ENCODE measurements at places on chromosomes 5 and 9.

GRCh38 chr9:103444176-103444575, 449.0 kb downstream of the CYLC2 start:
- DNase-seq: no peak

DNA sequence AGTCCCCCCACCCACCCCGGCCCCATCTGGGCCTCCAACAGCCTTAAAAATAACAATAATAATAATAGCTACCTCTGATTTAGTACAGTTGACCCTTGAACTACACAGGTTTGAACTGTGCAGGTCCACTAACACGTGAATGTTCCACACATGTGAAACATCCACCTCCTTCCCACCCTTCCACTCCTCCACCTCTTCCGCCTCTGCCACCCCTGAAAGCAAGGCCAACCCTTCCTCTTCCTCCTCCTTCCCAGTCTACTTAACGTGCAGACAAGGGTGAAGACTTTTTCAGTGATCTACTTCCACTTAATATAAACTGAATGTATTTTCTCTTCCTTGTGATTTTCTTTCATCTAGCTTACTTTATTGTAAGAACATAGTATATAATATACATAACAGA, 10.8 kb downstream of the PDGFRB start:
- no peak for DNase-seq

- no peak for DNase-seq
These were observed 117.4 kb downstream of the WNK2 start for GRCh38 chr9:93301291-93301811.

- DNase-seq: no peak
These were observed 1792.3 kb downstream of the EFNA5 start for GRCh38 chr5:105878402-105878801.

DNA sequence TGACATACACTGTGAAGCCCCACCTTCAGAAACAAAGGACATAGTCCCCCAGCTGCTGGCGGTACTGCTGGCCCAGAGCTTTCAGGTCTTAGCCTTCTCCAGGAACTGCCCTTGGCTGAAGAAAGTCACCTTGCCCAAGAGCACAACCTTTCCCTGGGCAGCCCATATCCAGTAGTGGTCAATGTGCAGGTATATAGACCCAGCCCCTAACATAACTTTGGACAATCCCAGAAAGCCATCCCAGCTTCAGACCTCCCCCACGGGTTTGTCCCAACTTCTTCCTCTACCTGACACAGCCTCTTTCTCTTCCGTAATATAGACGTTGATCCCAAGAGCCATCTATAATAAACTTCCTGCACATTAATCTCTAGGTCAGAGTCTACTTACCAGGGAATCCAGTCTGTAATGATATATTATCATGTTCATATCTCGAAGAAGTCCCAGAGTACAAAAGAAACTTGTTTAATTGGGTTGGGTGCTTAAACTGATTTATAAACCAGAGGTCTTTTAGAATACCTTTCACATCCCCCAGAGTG, 157.4 kb downstream of the SNCAIP start:
- no peak for DNase-seq

DNA sequence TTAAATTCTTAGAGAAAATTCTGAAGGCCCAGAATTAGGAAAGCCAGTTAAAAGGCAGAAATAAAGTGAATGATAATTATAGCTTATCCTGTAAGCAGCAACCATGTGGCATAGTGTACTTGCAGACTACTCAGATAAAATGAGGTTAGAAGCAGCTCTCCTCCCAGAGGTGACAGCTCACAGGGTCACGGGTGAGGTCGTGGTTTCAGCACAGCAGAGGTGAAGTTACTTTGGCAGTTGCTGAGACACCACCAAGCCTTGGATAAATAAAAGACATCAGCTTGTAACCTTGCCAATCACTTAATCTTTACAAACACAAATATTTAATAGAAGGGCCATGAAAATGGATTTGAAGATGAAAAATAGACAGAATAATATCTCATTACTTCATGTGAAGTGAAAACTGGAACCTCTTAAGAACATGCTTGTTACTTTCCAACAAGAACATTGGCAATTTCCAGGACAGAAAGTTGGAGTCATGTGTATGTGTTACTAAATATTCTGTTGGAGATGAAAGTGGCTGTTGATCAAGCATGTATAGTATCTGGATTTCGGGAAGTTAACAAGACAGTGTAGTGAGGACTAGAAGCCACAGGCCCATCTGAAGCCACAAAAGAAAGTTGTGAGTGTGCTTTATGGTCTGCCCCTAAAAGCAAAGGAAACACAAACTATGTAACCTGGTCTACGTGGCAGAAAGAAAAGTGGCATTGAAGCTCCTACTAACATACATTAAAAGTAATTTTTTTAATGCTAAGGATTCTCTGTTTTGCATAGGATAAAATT, 134.4 kb downstream of the ERCC6L2 start:
- no peak for DNase-seq

GRCh38 chr9:99602854-99603253, 218.8 kb upstream of the NR4A3 start:
- no peak for DNase-seq

DNA sequence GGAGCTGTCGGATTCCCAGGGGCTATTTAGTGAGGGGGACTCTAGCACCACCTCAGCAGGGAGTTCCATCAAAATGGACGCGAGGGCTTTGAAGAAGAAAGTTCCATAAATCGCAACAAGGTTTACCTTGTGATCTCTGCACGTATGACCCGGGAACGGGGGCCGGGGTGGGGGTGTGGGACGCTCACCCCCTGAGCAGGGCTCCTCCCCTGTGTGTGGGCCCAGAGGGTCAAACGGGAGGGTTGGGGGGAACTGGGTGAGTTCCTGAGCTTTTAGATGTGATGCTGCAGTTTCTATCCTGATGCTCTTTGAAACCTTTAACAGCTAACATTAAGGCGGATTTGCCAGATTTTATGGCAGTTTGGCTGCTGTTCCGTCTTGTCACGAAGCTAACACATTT, 18.9 kb upstream of the LRRC14B start:
- DNase-seq: no peak

Measured in stimulated activated CD8-positive, alpha-beta memory T cell treated with anti-CD3 and anti-CD28 coated beads, Interleukin-2, amount 100 ng/mL, for 48 hours (primary cell).